COR-L47 (cell line): ENCODE measurements at places on chromosomes 2 and 18.
A peak's percentile ranks its signal among the peaks of the same experiment; 100 is the strongest.

DNA sequence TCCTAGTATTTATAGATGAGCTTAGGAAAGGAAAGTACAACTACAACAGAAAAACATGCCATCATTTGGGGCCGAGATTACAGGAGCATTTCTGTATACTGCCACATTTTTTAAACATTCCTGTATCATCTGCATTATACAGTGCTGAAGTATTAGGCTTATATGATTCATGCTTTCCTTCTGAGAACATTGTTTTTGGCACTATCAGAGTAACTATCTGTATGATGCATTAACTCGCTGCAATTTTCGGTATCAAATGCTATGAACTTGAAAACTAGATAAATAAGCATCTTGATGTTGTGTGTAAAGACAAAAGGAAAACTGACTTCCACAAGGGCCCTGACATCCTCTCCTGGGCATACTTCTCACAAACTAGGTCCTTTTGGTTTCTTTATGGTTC, 102.0 kb downstream of the RIT2 start:
- DNase-seq: no peak

- DNase-seq: no peak
Measured at GRCh38 chr2:197164141-197164754, 146.3 kb downstream of the ANKRD44 start.

DNA sequence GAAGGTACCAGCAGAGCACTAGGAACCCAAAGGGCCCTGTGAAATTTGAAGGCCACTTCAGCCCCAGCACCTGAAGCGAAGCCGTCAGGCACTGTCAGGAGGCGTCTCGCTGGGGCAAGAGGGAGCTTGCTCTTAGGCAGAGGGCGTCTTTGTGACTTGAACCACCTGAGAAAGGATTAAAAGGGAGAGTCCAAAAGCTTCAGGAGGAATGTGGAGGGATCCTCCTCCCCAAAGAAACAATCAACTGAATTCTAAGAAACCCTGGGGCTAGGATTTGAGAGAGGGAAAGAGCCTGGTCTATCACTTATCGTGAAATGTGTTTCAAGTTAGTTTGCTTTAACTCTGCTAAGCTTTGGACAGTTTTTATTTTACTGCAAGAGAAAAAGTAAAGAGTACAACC, 324.9 kb upstream of the SOX11 start:
- no peak for DNase-seq

- no peak for DNase-seq
Measured at GRCh38 chr2:209642146-209642820, 129.3 kb upstream of the UNC80 start.

GRCh38 chr18:74633652-74634352, 36.1 kb downstream of the ZNF407 start:
- DNase-seq: no peak

DNA sequence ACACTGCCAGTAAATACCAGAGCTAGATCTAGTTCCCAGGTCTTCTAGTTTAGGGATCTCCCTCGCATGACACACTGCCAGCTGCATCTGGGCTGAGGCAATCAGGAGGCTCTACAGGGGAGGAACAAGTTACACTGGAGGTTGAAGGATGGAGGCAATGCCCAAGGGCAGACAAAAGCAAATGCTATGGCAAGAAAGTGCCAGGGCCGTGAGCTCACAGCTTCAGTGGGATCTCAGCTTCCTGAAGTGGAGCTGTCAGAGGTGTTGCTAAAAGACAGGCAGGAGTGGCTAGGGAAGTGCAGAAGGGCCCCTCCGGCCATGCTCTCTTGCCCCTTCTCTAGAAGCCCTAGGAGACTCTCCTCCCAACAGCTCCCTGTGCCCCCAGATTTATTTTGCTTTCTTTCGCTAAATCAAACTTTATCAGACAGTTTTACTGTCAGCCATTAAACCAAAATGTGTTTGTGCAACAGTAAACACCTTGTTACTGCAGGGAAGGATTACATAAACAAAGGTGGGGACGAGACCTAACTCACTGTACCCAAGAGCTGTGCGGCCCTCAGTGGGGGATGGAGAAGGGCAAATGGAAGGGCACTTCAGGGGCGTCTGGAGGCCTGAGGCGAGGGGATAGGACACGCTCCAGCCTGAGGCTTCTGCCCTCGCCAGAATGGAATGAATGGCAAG, 39.4 kb upstream of the PKDCC start:
- no peak for DNase-seq

DNA sequence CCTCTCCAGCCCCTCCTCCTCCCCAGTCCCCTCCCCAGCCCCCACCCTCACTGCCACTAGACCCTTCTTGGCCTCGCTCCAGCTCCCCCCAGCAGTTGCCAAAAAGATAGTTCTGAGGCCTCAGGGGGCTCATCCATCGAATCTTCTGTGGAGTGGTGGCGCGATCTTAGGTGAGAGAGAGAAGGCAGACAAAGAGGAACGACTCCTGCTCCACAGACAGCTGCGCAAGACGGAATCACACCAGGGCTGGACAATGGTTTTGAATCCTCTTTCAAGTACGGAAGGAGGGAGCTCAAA, 68.1 kb downstream of the LAMA3 start:
- no peak for DNase-seq

DNA sequence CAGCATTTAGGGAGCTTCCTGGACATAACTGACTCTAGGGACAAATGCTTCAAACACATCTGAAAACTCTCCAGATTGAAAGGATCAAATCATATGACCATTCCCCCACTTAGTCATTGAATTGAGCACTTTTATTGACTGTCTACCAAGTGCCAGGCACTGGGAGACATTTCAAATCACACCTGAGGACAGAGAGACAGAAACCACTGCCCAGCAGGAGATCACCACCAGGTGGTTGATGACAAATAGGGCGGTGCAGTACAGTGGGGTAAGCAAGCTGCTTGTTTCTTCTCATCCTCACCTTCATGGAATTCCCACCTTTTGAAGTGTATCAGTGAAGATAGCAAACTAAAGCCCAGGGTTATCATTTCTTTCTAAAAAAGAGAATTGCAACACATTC, 19.0 kb upstream of the CXCR4 start:
- DNase-seq: peak; percentile 60

DNA sequence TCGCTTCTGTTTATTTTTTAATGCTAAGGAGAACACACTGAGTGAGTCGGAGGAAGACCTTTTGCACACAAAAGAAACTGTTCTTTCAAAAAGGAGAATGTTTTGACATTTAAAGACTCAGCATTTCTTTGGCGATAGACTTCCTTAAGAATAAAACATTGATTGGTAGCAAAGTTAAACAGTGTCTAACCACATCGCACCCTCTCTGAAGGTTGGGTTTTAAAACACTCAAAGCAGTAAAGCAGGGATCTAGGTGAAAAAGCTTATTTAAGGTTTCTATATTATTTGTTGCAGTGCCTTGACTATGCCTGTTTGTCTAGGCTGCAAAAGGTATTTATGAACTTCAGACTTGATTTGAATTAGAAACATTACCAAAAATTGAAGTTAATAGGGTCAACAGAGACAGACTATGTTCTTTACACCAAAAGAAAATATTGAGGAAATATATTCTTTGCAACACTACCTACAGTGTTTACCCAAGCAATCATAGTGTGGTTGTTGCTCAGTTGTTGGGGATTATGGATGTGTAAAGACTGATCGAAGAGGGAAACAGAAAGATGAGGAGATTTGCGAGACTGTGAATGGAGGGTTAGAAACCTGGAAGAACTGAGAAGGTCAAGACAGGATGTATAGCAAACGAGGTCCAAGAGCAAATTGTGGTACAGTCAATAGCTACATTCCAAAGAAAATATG, 297.8 kb upstream of the SLC39A10 start:
- no peak for DNase-seq

DNA sequence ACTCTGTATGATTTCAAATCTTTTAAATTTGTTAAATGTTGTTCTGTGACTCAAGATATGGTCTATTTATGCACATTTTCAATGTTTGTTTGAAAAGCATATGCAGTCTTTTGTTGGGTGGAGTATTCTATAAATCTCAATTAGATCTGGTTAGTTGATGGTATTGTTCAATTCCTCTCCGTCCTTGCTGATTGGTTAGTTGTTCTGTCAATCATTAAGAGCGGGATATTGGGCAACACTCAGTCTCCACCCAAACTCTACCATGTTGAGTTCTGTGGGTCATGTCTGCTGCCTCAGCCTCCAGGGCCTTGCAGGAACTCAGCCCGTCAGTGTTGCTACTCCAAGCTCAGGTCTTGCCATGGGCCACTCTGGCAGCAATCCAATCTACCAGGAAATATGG, 118.9 kb downstream of the VWA3B start:
- DNase-seq: no peak

GRCh38 chr2:50126845-50127244, 905.1 kb downstream of the NRXN1 start:
- peak; percentile 95 for DNase-seq

DNA sequence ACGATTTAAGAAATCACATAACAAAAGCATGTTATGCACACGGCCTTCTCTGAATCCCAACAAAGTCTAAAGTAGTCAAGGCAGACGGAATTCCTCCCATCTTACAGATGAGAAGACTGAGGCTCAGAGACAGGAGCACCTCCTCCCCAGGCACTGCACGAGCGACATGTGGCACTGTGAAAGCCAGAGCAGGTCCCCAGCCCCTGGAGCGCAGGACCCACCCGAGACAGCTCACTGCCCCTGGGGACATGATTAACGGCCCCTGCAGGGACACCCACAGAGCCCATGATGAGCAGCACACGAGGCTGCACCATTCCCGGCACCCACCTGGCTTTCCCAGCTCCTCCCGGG, 53.6 kb downstream of the EIPR1 start:
- DNase-seq: no peak

DNA sequence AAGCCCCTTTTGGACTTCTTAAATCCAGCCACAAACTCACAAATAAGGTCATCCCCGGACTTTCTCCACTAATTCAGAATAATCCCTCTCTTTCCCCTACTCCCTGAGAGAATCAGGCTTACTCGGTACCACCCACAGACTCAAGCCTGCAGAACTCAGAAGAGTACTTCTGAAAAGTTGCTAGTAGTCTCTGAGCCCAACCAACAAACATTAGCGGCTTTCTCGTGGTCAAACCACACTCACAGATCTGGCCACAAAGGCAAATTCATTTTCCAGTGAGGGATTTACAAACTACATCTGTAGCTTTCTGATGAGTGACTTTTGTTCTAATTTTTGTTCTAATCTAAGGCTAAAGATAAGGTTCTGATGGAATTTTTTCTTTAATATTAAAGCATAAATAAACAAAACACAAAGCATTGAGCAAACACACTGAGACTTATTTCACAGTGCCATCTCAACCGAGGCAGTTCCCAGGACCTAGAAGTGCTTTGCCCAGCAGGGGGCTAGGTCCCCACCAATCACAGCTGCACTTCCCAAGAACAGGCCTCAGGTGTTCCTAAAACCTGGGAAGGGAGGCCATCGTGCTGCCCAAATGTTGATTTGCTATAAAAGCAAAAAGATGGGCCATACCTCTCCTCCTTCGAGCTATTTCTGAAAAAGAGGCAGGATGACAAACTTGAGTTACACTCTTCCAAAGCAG, 110.7 kb downstream of the COLEC12 start:
- no peak for DNase-seq

DNA sequence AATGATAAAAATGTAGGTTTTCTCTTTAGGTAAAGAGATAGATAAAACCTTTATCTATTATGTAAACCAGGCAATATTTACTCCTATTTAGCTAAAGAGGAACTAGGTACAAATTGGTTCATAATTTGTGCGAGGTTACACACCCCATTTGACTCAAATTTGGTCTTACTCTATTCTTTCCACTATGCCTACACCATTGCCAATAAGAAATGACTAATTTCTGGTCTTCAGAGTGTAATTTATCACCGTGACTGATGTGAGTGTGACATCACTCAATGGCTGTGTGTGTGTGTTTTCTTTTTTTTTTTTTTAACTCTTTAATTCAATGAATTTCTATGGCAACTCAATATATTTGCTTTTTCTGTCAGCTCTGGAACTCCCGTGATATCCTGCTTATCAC, 955.8 kb downstream of the TDRD15 start:
- DNase-seq: no peak

DNA sequence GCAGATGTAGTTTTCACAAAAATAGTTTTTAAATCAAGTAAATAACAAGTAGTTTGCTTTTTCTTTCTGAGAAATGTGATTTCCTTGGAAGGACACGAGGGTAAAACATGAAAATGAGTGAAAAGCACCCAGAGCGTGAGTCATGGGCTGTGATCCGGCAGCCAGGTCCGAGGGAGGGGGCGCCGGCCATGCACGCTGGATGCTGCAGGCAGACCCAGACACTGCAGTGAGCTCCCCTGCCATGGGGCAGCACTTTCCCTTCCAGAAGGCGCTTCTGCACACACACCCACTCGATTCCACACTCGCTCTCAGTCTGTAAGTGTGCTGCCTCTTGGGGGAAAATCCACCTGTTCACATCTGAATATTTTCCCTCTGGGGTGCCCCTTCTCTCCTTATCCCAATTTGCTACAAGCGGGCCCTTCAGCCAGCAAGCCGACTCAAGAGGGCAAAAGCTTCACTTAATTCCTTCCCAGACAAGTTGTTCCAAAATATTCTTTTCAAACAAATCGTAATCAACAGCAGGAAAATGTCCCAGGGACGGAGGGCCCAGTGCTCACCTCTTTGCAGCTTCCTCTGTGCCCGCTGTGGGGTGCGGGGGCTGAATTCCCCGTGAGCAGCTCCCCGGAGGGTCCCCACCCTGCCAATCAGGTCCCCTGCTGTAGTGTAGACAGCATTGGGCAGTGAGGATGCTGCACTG, 87.0 kb upstream of the ID2 start:
- DNase-seq: no peak

DNA sequence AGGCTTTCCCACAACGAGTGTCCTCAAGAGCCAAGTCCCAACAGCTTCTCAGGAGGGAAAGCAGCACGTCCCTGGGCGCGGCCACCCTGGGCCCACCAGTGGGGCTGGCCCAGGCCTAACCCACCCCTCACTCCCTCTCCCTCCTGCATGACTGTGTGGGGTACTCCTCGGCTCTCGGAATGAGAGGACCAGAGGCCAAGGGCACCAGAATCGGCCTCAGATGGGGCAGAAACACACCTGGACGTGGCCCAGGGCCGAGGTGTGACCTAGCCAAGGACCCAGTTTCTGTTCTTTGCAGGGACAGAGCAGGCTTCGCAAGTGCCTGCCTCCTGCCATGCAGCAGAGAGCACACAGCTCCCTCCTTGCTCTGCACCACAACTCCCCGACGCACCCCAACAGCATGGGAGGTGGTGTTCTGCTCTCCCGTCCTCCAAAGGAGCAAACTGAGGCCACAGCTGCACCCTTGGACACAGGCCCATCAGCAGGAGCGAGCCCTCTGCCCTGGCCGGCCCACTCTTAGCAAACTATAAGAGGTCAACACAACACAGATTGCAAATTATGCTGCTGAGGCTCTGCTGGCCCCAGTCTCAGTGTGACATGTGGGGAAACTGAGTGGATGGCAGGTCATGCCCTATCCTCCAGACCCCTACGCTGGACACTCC, 19.7 kb downstream of the HS6ST1 start:
- DNase-seq: no peak

GRCh38 chr2:13522917-13523821, 806.4 kb downstream of the TRIB2 start:
- peak; percentile 28 for DNase-seq
